ENCODE measurements at places on chromosomes 16 and 17.

DNA sequence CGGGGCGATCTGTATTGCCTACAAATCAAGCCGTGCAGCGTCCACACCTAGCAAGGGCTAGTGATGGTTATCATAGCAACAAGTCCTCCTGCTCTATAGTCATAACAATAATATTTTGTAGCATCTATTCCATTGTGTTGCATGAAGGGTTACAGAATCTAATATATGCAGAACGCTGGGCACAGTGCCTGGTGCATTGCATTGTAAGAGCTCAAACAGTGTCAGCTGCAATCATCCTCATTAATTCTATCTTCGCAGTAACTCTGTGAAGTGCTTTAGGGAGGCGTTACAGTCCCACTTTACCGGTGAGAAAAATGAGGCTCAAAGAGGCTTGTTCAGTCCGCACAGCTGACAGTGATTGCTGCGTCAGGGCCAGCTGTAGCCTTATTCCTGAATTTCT, 149.4 kb downstream of the RBFOX1 start:
- DNase-seq: no peak

DNA sequence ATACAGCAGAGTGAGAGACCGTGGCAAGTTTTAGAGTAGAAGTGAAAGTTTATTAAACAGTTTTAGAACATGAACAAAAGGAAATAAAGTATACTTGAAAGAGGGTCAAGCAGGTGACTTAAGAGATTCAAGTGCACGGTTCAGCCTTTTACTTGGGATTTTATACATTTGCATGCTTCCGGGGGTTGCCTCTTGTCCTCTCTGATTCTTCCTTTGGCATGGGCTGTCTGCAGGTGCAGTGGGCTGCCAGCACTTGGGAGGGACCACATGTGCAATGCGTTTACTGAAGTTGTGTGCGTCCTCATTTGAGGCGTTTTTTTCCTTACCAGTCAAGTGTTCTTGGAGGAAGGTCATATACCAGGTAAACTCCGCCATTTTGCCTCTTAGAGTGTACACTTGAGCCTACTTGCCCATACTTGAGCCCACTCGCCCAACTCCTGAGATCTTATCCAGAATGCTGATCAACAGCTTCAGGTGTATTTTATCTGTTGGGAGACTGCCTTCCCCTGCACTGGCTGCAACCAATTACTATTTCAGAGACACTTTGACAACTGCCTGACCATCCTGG, 195.2 kb downstream of the IRX5 start:
- DNase-seq: no peak

DNA sequence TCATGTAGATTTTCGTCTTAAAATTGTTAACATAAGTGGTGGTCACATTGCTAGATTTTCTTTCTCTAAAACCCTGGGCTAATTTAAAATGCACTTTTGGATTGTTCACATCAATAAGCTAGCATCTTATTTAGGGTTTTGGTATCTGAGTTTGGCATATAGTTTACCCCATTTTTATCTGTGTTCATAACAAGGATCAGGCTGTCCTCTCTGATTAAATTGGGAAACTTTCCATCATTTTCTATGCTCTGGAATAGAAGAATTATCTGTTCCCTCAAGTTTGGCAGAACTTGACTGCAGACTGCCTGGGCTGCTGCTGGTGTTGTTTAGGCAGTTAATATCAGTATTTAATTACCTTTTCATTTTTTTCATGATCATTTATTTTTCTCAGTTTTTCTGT, 1.8 kb downstream of the SPECC1 start:
- DNase-seq: no peak

DNA sequence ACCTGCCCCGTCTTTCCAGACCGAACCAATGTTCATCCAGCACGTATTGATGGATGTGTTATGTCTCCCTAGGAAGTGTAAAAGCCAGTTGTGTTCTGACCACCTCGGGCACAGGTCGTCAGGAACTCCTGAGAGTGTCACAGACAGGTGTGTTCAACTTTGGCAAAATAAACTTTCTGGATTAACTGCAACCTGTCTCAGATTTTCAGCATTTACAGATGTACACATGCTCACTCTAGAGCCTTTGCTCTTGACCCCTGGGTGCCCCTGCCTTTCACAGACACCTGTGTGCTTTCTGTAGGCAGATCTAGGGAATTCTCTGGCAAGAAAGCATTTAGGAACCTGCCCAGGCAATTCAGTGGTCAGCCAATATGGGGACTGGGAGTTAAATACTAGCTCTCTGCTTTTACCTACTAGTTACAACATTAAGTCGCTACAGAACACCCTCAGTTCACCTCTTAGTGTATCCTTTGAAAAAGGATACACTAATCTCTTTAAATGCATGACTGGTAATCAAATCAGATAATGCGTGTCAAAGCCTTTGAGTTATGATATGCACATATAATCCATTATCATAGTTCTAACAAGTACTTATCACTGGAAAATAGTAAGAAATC, 188.9 kb downstream of the CPPED1 start:
- DNase-seq: no peak

DNA sequence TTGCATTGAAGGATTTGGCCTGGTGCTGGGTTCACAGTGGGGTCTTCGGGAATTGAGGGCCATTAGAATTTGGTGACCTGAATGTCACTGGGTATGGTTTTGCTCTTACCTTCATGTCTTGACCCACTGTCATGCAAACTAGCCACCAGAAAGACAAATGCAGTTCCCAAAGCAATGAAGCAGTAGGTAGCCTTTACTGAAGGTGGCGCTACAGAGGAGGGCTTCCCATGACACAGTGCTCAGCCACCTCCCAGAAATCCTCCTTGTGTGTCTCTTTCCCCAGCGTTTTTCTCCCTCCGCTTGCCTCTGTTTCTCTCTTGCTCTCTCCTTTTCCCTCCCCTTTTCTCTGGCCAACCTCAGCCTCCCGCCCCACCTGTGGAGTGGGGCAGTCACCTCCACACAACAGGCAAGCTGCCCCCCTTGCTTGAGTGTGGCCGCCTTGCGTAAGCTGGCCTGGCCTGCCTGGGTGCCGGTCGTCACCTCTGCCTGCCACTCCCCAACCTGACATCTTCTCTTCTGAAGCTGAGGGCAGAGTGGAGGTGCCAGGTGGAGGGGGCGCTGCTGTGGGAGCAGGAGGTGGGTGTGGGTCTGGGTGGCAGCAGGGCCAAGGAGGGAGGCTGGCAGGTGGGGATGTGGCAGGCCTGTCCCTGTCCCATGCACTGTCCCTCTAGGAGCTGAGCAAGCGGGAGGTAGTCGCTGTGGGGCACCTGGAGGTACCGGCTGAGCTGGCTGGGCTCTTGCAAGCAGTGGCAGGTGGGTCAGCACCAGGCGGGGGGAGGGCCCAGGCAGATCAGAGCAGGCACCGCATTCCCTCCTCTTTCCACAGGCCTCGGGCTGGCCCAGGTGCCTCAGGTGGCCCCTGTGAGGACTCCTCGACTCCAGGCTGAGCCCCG, 34.7 kb downstream of the MYO15A start:
- peak; percentile 31 for DNase-seq

DNA sequence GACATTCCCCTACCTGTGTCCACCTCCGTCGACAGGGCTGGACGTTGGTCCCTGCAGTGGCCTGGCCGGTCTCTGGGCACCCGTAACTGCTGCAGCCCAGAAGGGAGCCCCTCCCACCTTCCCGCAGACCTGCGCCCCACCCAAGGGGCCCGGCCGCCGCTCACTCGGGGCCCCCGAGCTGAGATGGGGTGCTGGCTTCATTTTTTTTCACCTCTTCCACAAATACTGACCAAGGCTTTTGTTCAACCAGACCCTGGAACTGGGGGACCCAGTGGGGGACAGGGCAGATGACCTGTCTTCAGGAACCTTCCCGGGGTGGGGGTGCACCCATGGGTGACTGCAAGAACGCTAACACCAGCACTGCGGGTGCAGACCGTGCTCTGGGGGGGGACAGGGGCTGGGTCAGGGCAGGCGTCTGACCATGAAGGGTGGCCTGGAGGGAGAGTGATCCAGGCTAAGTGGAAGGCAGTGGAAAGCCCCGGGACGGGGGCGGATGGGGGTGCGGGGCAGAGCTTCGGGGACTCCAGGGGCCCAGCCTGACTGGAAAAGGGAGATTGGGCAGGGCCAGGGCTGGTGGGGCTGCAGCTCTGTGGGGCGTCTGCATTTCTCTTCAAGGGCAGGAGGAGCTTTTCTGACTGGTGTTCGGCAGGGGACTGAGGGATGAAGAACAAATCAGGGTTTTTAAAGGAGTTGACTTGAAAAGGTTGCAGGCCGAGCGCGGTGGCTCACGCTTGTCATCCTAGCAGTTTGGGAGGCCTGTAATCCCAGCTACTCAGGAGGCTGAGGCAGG, 42.3 kb downstream of the SLC7A5 start:
- DNase-seq: no peak

GRCh38 chr17:78337244-78338109, 22.4 kb downstream of the SOCS3 start:
- no peak for DNase-seq

GRCh38 chr17:78324391-78325075, 35.3 kb downstream of the SOCS3 start:
- DNase-seq: peak; percentile 95

GRCh38 chr16:30526137-30526822, at the start of gene ZNF768:
Gene ZNF768 (minus strand): TSS chr16:30526566. CDS start chr16:30526413, 153 bp downstream.
- DNase-seq: peak; percentile 30

GRCh38 chr16:30731411-30731810, 16.8 kb upstream of the PHKG2 start:
- no peak for DNase-seq

DNA sequence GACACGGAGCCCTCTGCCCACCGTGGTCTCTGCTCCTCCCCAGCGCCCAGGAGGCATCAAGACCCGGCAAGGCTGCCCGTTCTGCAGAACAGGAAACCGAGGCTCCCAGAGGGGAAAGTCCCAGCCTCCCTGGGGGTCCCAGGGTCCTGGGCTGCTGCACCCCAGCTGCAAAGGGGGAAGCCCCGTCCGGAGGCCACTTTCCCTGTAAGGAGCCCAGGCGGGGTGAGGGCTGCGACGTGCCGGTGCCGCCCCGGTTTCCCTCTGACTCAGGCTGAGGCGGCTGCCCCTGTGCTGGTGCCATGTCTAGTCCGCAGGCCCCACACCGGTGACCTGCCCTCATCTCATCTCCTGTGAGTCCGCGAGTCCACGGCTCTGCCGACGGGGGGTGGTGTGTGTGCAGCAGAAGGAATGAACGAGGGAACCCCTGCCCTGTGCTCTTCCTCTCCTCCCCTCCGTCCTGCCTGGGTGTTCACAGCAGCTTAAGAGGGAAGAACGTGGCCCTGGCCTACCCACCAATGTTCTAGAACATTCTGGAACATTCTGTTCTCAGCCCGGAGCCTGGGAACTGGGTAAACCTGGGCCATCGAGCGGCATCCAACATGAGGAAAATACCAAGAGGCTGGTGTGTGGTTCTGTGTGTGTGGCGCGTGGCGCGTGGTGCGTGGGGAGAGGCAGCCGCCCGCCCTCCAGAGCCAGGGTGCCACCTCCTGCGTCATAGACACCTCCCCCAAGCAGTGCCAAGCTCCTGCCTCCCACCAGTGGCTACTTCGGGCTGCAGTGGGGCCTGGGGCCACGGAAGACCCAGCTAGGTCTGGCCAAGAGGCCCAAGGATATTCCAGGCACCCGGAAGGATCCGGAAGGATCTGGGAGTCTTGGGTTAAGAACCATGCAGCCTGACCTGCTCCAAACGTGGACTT, 7.0 kb upstream of the CBFA2T3 start:
- DNase-seq: no peak
